Heart left ventricle (tissue), 16 donors: ENCODE measurements at places on chromosomes 11 and 22. TPM values are rescaled to one million over a fixed set of nuclear protein-coding genes. Genes with fewer than 3 reads are reported as not detected.

- no peak for DNase-seq
Observed at GRCh38 chr11:116503216-116504160, 269.3 kb downstream of the BUD13 start.

DNA sequence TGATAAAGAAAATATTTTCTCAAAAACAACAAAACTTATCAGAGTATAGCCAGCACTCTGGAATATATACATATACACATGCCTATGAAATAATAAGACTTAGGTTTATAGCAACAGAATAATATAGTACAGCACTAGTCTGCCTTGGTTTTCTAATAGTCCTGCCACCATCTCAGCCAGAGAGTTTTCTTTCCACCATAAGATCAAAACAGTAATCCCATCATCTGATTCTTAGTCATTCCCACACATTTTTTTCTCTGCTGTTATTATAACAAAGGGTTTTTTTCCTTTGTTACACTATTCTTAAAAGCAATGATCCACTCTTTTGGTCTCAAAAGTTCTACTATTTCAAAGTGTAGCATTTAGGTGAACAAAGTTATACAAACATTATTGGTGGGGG, 15.1 kb downstream of the MTMR2 start:
- no peak for DNase-seq

The ZC3H12C gene
- 14.3 TPM for total RNA-seq

DNA sequence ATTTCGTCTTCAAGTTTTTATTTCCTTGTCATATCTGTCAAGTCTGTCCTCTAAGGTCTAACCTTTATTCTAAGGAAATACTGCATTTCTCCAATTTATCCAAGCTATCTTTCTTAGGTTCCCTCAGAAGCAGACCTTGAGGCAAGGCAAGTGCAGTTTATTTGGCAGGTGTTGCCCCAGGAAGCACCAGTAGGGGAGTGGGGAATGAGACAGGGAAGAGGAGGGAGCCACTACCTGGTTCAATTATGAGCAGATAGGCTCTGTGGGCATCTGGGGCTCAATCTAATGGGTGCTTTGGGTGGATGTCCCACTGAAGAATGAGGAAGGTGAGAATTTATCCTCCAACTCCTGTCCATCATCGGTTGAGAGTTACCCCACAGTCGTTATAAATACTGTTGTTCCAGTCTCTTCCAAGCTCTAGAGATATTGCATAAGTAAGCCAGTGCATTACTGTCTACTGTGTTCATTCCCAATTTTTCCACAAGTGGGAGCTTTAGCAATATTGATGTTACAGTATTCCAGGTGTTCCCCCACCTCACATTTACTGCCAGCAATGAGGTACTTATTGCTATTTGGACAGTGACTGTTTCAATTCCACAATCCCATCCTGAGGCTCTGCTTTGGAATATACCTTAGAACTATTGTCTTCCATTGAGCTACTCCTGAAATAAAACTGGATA, 154.9 kb upstream of the CEP126 start:
- DNase-seq: no peak

- DNase-seq: no peak
Observed at GRCh38 chr11:36016263-36016662, 72.4 kb downstream of the LDLRAD3 start.

DNA sequence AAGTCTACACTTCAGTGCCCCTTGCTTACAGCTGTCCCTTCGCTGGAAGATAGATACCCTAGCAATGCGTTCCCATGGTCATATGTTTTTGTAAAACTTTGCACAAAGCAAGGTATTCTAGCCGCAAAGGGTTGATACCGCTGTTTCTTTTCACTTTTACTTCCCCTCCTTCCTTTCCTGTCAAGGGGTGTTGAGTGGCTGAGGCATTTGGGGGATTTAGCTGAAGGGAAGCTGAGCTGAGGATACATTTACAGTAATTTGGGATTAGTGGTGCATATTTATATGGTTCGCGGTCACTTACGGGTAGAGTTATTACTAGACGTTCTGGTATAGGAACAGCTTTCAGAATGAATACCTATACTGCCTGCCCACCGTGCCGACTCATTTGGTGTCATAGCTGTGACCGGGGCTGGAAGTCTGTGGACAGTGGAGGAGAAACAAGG, 86.9 kb upstream of the WNT11 start:
- DNase-seq: no peak

The OR8A1 gene
- not detected for total RNA-seq

GRCh38 chr11:7251836-7252682, at the start of gene SYT9:
Gene SYT9, plus strand, starts transcription at chr11:7251904. Its CDS starts 283 bp downstream, at chr11:7252187.
- DNase-seq: peak; percentile 24

The C1QTNF5 gene
- total RNA-seq: 18.6 TPM

The OR4D9 gene
- total RNA-seq: not detected

The NRGN gene
- 5.4 TPM for total RNA-seq

The MAP6 gene
- 10.0 TPM for total RNA-seq

DNA sequence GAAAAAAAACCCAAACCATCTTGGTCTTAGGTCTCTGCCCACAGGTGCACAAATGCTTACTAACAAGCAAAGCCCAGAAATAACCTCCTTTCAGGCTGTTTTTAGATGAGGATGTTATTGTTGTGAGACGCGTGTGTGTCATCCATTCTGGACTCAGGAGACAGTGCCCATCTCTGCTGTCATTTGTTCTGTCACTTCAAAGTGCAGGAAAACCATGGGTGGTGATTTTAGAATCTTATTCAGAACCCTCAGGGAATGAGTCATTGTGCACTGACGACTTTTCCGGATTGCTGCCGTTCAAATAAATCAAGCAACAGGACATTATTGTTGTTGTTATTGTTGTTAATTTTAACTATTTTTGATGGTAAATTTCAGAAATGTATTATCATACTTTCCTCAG, 110.3 kb downstream of the LRRC32 start:
- DNase-seq: no peak

DNA sequence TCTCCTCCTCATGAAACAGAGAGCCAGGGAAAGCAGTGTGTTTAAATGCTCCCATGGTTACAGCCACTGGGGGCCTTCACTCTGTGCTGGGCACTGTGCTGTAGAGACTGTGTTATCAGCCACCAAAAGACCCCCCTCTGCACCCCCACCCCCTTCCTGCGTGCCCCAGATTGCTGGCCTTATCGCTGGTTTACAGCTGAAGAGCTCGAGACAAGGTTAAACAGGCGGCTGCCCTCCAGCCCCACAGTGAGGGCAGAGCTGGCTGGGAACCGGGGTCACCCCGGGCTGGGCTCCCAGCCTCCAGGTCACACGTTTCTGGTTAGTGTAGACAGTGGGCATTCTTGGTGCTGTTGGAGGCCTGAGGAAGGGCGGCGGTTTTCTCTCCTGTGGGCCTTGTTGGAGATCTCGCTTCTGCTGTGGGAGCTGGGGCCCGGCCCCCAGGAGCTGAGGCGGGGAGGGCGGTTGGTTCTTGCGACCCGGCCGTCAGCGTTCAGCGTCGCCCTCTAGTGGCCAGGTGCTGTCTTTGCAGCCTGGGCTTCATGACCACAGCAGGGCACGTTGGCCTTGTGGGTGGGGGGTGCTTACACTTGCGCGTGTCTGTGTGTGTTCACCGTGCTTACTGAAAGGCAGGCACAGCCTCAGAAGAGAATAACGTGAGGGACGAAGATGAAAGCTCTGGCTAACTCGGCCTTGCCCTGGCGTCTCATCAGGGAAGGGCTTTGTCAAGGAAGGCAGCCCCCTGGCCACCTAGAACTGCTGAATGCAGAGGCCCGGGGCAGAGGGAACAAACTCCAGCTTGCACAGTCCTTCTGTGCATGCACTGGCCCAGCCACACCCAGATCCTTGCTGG, 40.8 kb downstream of the TBC1D22A start:
- DNase-seq: peak; percentile 49

DNA sequence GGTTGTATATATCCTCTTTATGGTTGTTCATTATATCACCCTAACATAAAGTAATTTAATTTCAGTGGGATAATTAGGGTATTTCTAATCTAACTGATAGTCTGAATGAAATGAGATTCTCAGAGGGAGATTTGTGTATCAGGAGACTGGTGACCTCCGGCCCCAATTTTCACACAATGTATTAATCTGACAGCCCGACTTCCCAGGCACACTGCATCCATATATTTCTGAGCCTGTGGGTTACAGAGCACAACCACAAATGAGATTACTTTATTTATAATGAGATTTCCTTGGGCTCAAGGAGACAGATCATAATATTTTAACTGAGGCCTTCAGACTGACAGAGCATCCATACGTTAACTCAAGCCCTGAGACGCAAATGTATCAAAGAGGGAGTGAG, 125.9 kb downstream of the RCN1 start:
- no peak for DNase-seq

DNA sequence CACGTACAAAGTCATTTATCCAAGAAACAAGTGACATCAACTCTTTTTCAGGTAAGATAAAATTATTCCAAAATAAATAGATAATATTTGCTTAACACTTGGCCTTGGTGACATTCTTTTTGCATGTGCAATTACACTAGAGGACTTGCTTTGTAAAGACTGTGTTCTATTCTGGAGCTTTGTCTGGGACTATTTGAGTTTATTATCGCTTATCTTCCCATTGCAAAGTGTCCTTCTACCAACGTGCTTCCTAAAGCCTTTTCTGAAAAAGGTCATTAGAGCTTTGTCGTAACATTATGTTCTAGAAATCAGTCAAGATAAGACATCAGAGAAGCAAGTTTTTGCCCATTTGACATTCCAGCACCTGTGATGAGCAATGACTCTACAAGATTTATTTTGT, 78.3 kb upstream of the MYO18B start:
- no peak for DNase-seq

GRCh38 chr11:23674866-23675265, 814.6 kb upstream of the CCDC179 start:
- no peak for DNase-seq

- DNase-seq: no peak
Observed at GRCh38 chr11:109554951-109555350, 133.0 kb downstream of the C11orf87 start.

The IL17RA gene
- total RNA-seq: 12.3 TPM

DNA sequence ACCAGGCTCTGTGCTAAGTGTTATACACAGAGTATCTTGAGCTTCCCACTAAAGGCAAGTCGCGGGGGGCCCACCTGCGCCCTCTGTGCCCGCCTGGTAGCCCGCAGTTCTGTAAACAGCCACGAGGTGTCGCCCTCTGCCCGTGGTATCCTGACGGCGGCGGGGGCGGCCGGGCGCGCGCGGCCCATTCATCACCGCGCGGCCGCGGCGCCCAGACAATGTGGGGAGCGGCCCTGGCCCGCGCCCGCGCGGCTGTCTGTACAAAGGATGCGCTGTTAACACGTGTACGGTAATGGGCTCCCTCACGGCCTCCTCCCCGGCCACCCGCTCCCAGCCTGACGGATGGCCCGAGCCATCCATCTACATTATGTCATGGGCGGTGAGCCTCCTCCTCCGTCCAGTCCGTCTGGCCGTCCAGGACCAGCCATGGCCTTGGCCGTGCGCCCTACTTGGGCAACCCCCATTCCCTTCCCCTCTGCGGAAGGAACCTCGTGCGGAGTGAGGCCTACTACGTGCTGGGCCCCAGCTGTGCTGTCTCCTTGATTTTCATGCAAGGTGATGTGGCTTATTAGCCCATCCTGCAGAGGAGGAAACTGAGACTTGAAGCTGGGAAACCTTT, 99.4 kb downstream of the MIAT start:
- peak; percentile 50 for DNase-seq

- no peak for DNase-seq
Observed at GRCh38 chr22:30240541-30241417, 5.8 kb downstream of the LIF start.

DNA sequence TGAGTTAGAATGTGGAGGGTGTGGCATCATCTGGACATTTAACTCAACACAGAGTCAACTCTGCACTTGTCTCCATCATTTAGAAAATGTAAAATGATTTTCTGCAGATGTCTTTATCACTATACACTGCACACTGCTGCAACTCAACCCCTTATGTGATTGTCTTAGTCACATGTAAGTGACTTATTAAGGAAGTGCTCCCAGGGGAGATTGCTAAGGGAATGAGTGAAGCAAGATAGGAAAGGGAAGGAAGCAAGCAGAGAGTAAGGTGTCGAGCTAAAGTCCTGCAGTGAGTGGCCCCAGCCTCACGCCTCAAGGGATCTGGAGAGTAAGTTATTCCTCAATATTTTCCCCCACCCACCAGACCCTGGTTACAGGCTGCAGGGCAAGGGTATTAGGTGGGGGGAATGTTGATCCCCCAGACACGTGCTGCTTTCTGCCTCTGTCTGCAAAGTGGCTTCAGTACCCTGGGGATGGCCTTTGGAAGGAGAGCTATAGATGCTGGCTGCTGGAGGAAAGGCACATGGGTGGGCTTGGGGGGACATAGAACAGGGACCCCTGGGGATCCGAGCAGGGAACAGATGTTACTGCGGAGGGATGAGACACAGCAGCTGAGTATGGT, 7.2 kb upstream of the CBX6 start:
- DNase-seq: no peak

The MS4A4E gene
- 0.63 TPM for total RNA-seq

- DNase-seq: no peak
Observed at GRCh38 chr11:6457581-6458320, 16.0 kb downstream of the TRIM3 start.

DNA sequence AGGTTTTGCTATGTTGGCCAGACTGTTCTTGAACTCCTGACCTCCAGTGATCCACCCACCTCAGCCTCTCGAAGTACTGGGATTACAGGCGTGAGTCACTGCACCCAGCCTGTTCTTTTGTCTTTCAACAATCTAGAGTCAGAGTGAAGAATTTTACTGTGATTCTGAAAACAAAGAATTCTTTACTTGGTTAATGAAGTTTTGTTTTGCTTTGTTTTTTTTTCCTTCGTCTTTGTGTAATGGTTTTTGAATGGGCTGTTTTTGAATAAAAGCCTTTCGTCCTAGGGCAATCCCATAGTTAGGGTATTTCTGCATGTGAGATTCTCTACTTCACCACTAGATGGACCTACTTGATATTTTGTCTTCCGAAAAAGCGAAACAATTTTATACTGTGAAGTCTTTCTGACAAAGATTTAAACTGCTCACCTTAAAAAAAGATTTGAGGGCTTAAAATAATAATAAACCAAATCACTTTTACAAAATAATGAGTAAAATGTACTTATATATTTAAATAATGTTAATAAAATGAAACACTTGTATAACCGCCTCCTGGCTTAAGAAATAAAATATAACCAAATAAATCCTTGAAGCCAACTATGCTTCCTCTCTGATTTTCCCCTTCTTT, 43.4 kb upstream of the SC5D start:
- no peak for DNase-seq

- no peak for DNase-seq
Observed at GRCh38 chr11:22460181-22460580, 122.0 kb downstream of the SLC17A6 start.

- DNase-seq: no peak
Observed at GRCh38 chr11:27902981-27903624, 202.8 kb upstream of the BDNF start.

- no peak for DNase-seq
Observed at GRCh38 chr11:96152623-96153022, 190.4 kb downstream of the MAML2 start.

GRCh38 chr11:58616594-58616993, 5.9 kb upstream of the CNTF start:
- no peak for DNase-seq

The OR51E2 gene
- total RNA-seq: not detected

GRCh38 chr11:66426314-66426713, 5.5 kb downstream of the NPAS4 start:
- DNase-seq: no peak

- DNase-seq: no peak
Observed at GRCh38 chr11:122170815-122171475, 54.9 kb upstream of the BLID start.

The CYB5R2 gene
- total RNA-seq: 0.65 TPM

GRCh38 chr11:122075016-122075415, 41.0 kb downstream of the BLID start:
- DNase-seq: no peak

GRCh38 chr11:72069200-72069599, 11.1 kb downstream of the NUMA1 start:
- DNase-seq: no peak
